ENCODE measurements at places on chromosomes 5 and 9.

DNA sequence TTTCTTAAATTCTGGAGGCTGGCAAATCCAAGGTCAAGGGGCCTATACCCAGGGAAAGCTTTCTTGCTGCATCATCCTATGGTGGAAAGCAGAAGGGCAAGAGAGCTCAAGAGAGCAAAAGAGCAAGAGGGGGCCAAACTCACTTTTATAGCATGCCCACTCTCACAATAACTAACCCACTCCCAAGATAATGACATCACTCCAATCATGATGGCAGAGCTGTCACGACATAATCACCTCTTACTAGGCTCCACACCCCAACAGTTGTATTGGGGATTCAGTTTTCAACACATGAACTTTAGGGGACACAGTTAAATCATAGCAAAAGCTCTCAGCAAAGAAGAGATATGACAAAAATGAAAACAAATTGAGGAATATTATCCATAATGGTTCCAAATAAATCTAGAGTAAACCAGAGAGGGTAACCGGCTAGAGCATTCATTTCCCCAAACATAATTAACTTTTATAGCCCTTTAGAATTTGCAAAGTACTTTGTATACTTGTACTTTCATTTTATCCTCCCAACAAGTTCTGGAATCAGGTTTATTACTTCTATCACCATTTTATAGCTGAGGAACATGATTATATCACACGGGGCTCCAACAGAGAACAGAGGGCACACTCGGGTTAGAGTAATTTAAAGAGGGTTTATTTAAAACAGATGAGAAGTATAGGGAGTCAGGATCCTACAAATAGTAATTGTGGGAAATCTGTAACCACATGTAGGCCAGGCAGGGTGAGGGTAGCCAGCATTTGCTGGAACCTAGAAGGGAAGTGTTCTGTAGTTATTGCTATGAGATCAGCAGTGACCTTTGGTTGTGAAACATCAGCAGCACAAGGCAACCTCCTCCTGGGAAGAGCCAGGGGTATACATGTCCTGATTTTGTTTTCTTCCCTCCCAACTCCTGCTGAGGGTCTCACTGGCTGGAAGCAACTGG lies 7.2 kb upstream of the TARS1 start:
- DNase-seq: no peak

- DNase-seq: peak; percentile 78
These were observed 215.1 kb upstream of the RFX3 start for GRCh38 chr9:3740690-3741419.

DNA sequence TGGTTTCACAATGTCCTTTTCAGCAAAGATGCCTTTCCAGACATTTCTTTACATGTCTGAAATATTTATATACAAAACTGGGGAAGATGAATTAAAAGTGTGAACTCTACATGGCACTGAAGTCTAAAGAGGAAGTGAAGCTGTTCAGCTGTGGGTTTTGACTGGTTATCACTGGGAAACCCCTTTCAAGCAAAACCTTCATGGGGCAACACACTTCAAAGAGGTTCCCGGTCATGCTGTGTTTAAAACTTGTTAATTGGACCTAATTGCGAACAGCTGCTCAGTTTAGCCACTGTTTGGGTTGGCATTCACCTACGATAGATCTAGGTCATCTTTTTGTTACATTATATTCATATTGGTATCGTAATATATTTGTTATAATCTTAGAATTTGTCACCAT lies 20.0 kb upstream of the GDNF start:
- DNase-seq: no peak

GRCh38 chr9:130429831-130430230 lies 14.9 kb upstream of the ASS1 start:
- DNase-seq: no peak

GRCh38 chr5:65916636-65917035 lies 9.7 kb upstream of the ERBIN start:
- DNase-seq: no peak

- no peak for DNase-seq
These were observed 111.6 kb downstream of the NREP start for GRCh38 chr5:111645303-111645838.

DNA sequence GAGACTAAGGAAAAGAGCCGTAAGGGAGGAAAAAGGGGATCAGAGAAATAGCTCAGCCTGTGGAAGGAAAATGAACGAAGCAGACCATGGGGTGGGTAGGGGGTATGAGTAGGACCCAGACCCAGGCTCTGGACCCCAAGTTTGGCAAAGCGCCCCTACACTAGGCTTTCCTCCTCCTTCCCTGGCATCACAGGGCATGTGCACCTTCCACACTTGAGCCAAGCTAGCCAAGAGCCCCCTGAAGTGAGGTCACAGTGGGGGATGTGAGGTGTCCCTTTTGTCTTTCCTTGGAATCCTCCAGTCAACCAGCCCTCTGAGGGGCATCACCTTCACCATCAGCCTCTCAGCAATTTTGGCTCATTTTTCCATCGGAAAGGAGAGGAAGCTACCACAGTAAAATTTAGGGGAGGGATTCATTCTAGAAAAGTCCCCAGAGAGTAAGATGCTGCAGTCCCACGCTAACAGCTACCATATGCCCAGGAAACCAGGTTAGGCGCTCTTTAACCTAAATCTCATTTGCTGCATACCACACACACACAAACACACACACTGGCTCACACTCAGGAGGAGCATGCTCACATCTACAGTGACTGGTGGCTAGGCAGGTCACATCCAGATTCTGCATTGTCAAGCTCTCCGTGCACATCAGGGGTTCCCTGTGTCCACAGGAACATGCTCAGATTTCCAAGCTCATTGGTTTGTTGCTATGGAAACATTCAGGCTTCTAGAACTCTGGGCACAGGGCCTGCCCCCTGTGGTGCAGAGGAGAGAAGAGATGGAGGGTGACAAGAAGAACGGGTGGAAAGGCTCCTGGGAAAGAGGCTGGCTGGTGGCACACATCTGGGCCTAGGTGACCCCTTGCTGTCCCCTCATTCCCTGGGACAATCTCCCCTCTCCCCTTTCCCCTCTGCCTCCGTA lies 9.9 kb downstream of the REEP2 start:
- no peak for DNase-seq

GRCh38 chr9:100111235-100111634 lies 12.2 kb downstream of the INVS start:
- DNase-seq: peak; percentile 97

DNA sequence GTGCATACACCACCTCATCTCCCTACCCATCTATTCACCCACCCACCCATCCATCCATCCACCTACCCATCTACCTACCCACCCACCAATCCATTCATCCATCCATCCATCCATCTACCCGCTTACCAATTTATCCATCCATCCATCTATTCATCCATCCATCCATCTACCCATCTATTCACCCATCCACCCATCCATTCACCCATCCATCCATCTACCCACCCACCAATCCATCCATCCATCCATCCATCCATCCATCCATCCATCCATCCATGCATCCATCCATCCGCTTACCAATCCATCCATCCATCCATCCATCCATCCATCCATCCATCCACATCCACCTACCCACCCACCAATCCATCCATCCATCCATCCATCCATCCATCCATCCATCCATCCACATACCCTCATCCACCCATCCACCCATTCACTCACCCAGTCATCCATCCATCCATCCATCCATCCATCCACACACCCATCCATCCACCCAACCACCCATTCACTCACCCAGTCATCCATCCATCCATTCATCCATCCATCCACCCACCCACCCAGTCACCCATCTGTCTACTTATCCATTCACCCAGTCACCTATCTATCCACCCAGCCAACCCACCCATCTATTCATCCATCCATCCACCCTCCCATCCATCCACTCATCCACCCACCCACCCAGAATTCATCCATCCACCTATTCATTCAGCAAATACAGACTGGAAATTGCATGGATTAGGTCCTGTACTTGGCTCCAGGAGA lies 125.6 kb downstream of the RXRA start:
- no peak for DNase-seq

- no peak for DNase-seq
These were observed 40.7 kb upstream of the MTMR12 start for GRCh38 chr5:32353420-32353819.

DNA sequence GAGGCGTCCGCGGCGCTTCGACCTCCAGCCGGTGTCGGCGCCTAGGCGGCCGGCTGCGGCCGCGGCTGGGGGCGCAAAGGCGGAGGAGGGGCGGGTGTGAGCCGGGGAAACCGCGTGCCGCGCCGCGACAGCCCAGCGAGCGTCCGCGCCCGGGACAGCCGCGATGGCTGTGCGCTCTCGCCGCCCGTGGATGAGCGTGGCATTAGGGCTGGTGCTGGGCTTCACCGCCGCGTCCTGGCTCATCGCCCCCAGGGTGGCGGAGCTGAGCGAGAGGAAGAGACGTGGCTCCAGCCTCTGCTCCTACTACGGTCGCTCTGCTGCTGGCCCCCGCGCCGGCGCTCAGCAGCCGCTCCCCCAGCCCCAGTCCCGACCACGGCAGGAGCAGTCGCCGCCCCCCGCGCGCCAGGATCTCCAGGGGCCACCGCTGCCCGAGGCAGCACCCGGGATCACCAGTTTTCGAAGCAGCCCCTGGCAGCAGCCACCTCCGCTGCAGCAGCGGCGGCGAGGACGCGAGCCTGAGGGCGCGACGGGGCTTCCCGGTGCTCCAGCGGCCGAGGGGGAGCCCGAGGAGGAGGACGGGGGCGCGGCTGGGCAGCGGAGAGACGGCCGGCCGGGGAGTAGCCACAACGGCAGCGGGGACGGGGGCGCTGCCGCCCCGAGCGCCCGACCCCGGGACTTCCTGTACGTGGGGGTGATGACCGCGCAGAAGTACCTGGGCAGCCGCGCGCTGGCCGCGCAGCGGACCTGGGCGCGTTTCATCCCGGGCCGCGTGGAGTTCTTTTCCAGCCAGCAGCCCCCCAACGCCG lies 605 bp downstream of the CHSY3 start:
- DNase-seq: peak; percentile 15

GRCh38 chr5:83048811-83049210 lies 28.4 kb downstream of the TMEM167A start:
- DNase-seq: no peak

DNA sequence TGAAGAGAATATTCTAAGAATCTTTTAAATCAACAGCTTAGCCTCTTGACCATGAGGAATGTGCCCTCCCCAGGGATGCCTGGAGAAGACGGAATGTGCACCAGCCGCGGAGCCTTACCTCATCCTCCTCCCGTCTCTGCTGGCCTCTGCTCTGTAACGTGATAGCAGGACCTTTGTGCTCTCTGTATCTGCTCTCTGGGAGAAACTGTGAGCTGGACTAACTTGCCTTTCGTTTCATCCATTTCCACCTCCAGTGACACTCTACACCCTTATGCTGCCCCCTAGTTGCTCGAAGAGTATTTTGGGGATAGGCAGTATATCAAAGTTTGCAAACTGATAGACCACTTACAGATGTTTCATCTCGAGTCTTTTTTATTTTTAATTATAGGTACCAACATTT lies 141.4 kb downstream of the NPR3 start:
- peak; percentile 36 for DNase-seq

DNA sequence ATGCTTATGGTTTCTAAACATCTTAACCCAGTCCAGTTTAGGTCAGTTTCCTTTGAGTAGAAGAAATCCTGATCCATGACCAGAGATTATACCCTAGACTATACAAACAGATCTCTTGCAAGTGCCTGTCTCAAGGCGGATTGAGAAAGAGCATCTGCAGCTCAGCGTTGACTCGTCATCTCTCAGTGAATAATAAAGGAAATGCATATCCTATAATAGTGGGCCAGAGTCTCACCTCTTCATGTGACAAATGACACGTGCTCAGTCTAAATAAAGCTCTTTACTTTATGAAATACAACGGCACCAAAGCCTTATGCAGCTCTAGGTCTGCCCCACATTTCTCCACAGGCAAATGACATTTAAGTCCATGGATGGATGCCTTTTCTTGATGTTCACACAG lies 179.4 kb upstream of the NR3C1 start:
- DNase-seq: peak; percentile 67

GRCh38 chr9:86721226-86721781 lies 226.0 kb downstream of the GAS1 start:
- DNase-seq: peak; percentile 82

DNA sequence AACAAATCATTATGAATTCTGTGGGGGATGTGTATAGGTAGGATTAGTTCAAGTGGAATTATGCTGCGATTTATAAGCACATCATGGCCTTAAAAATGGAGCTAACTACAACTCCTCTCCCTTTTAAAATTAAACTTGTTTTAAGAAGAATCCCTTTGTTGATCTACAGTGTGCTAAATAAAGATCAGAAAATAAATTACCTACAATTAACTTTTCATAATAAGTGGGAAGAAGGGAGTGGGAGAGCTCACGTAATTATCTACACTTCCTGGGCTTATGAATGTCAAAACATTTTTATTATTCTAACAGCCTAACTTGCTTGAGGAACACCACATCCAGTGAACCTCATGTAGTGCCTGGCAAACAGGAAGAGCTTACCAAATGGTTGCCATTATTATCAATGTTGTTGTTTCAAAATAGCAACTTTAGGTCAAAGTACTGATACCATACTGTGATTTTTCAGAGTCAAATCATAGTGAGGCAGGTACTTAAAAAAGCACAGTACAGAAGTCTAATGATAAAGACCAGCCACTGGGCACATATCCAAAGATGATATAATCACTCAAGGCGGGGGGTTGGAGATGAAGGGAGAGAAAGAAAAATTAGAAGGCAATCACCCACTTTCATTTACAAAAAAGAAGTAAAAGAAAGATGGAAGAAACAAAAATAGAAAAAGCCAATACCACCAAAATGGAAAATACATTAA lies 174.0 kb downstream of the RAPGEF6 start:
- DNase-seq: no peak

GRCh38 chr5:175551266-175551665 lies 72.9 kb downstream of the SFXN1 start:
- DNase-seq: no peak

DNA sequence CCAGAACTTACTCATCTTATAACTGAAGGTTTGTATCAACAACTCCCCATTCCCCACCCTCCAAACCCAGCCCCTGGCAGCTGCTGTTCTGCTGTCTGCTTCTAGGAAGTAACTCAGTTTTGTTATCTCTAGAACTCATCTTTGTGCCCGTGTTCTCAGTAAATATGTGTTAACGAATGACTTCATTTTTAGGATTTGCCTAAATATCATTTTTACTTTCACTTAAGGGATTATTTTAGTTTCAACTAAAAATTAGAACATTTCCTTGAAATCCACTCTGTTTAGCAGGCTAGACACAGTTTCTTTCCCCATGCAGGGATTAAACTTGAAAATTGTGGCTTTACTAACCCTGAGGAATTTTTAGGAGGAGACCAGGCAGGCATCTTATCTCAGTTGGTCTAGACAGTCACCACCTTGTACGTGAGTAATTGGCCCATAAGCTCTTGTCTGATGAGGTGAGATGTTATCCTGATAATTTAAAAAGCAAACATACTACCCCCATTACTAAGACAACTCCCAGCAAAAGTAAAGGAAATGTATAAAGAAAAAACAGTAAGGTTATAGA lies 68.2 kb upstream of the TNFAIP8 start:
- peak; percentile 55 for DNase-seq

DNA sequence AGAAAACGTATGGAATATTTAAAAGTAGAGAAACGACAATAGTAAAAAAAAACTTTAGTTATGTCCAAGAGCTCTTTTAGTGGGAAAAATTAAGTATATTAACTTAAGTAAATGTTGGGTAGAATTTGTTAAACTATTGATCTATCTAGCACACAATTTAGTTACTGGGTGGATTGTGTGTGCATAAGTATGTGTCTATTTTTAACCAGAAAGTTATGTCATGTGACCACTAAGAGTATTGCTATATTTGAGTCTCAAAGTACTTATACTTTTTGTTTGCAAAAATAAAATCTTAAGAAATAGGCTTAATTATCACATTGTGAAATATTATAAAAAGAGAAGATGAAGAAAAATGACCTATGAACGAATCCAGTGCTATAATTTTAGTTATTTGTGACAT lies 56.8 kb downstream of the ADGRV1 start:
- DNase-seq: no peak
